Gastroesophageal sphincter (tissue), 4 donors: ENCODE measurements at places on chromosomes 7 and 10. TPM values are rescaled to one million over a fixed set of nuclear protein-coding genes. Genes with fewer than 3 reads are reported as not detected.

ADCYAP1R1 gene
- 28.2 TPM for total RNA-seq

OR2A5 gene
- total RNA-seq: not detected

DAGLB gene
- total RNA-seq: 6.7 TPM

GRCh38 chr7:12609561-12609960 is 39.0 kb downstream of the SCIN start:
- no peak for ATAC-seq

- peak; percentile 35 for ATAC-seq
Measured at GRCh38 chr10:42933448-42934340, 143.2 kb upstream of the RET start.

DNA sequence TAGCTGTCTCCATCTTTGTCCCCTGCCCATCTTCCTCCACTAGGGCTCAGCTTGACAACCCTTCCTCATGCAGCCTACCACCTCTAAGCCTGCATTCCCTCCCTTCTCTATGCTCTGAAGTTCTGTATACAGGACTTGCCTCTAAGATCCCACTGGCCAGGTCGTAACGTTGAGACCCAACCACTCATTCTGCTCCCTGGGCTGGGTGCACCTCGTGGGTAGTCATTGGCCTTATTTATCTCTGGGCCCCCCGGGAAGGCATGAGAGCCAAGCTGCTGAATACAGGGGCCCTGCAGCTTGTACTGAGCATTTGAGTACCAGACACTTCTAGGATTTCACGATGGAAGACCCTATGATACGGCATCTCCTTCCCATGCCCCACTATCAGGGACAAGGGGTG is 31.2 kb downstream of the MYL10 start:
- no peak for ATAC-seq

TRIL gene
- 3.9 TPM for total RNA-seq

DGKB gene
- total RNA-seq: 32.4 TPM

DNA sequence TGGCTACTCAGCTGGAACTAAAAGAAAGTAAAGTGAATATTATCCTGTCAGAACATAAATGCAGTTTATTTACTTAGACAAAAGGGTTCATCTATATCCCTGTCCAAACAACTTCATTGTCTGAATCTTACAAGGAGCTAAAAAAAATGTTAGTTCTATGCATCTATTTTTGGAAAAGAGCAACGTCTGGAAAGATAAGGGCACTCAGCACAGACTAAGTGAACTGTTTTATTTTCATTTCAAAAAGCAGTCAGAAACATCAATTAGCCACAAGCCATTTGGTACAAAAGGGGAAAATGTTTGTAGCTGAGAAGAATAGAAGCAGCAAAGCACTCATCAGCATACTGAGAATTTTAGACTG is 245.5 kb downstream of the FOXP2 start:
- ATAC-seq: no peak

DNA sequence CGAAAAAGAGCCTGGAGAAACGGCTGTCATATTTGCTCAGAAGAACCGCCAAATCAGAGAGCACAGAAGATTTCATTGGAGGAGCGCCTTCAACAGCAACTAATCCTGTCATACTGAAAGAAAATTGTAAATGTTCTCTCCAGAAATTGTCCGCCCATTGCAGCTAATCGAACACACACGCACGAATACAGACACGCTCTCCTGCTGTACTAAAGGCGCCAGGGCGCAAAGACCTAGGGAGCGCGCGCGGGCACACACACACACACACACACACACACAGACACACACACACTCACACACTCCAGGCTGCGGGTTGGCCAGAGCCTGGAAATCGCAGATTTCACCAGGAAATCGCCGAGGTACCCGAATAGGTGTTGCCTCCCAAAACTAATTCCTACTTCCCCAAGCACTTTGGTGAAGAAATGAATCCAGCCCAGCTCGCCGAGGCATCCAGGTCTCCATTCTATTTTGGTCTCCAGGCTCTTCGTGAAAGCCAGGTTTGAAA is at the start of gene CHRM2:
CHRM2 (plus strand) TSS at position 157 of the 505 bp plus-strand sequence. CDS start 146,214 bp downstream, outside the sequence.
- no peak for ATAC-seq

GPR26 gene
- total RNA-seq: not detected

- no peak for ATAC-seq
Measured at GRCh38 chr7:106693677-106694353, 32.9 kb upstream of the CCDC71L start.

PEX1 gene
- total RNA-seq: 20.1 TPM

DNA sequence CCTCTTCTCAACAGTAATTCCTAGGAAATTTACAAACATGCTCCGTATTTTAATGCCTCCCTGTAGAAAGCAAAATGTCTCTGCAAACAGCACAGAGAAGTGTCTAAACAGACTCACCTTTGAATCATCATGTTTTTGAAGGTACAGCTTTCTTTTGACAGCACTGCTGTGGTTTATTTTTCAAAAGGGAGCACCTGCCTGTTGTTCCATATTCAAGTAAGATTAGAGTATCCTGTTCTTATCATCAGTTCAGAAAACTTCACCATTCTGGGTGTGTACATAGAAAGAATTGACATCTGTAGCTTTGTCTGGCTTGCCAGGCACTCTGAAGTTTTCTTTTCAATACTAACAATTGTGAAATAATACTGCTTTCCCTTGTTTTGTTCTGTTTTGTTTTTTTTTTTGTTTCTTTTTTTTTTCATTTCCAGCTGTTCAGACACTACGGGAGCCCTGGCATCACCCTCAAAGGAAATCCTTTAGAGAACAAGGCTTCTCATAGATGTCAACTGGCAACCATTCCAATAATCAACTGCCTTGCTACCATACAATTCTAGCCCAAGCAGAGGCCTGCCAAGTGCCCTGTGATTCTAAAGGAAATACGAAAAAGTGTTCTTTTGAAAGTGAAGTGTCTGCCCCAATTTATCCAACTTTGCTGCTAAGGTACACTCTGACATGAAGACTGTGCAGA is 275.9 kb downstream of the PRPF18 start:
- no peak for ATAC-seq

GRCh38 chr10:98795467-98795866 is 348.7 kb upstream of the HPS1 start:
- ATAC-seq: no peak

OR13A1 gene
- not detected for total RNA-seq

DNA sequence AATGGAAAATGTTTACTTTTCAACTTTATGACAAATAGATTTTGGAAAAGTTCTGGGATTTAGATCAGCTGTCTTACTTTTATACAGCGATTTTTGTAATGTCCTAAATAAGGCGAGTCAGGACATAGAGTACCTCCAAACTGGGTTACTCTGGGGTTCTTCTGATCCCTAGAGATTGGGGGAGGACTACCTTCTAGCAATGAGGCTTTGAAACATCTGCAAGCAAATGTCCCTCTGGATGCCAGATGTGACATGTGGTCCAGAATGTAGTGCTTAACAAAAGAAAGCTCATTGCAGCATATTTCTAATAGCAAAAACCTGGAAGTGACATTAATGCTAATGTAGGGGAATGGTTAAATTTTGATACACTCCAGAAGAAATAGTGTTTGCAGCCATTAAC is 36.1 kb downstream of the ABRAXAS2 start:
- peak; percentile 83 for ATAC-seq

GRCh38 chr7:151993977-151994676 is 31.3 kb upstream of the GALNT11 start:
- no peak for ATAC-seq

DNA sequence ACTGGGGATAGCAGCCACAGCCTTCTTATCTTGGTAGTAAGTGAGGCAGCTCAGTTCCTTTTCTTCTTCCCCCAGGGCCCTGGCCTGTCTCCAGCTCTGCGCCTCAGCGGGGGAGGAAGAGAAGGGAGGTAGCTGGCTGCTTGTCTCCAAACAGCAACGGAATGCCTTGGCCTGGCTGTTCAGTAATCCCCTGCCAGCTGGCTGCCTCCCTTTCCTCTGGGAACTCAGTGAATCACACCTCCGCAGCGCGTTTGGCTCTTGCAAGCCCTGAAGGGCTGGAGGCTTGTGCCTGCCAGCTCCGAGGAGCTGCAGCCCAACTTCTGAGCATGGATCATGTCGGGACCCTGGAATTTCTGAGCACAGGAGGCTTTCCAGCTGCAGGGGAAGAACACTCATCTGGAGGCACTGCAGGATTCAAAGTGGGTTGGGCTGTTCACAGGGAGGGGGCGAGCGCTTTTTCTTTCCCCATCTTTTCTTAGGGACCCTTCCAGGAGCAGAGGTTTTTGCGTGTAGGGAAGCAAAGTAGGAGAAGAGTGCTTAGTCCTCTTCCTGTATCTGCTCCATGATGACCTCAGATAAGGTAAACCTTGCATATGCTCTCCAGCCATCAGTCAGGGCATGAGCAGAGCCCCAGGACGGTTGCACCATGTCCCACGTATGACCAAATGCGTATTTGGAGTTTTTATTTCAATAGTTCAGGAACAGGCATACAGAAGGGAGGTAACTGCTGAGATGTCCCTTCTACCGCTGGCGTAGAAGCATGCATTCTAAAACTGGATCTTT is 253.2 kb upstream of the INHBA start:
- peak; percentile 96 for ATAC-seq

DNA sequence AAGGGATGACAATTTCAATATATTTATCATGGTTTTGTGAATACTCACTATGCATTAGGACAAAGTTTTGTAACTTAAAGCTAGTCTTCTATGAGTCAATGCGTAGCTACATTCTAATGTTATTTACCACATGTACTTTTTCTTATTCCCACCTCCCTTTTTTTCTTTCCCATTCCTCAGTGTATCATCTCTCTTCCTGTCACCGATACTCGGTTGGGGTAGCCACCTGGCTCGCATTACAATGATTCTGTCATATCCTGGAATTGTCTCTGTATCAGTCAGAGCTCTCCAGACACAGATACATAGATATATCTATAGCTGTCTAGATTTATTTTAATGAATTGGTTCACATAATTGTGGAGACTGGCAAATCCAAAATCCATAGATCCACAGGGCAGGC is 9.8 kb upstream of the RALA start:
- no peak for ATAC-seq

GRCh38 chr7:74220229-74220628 is 10.4 kb downstream of the LAT2 start:
- no peak for ATAC-seq

DNA sequence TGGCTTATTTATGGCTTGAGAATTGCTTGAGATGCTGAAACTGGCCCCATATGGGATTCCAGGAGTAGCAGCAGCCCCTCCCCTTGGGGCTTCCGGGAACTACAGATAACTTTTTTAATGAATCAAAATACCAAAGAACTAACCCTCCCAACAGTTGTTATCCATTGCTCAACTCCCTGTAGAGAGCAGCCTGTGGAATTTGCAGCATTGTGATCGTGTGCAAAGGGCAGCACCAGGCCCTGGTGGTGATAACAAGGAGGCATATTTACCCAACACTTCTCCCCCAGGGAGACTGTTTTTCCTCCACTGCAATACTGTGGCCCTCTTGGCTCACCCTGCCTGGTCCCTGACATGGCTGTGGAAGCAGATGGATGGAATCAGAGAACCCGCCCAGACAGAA is 196.2 kb downstream of the PLXNA4 start:
- peak; percentile 80 for ATAC-seq

SFR1 gene
- 9.0 TPM for total RNA-seq

- ATAC-seq: no peak
Measured at GRCh38 chr7:19248681-19249080, 103.5 kb upstream of the FERD3L start.

- no peak for ATAC-seq
Measured at GRCh38 chr7:30776971-30777370, 5.8 kb downstream of the MINDY4 start.

SLC39A12 gene
- not detected for total RNA-seq

- no peak for ATAC-seq
Measured at GRCh38 chr10:104297697-104298660, 29.0 kb downstream of the GSTO2 start.

SOSTDC1 gene
- 3.4 TPM for total RNA-seq

GRCh38 chr7:31692871-31693270 is 5.9 kb downstream of the PPP1R17 start:
- ATAC-seq: no peak

AFAP1L2 gene
- total RNA-seq: 29.5 TPM

SLC35G1 gene
- total RNA-seq: 4.6 TPM

DNA sequence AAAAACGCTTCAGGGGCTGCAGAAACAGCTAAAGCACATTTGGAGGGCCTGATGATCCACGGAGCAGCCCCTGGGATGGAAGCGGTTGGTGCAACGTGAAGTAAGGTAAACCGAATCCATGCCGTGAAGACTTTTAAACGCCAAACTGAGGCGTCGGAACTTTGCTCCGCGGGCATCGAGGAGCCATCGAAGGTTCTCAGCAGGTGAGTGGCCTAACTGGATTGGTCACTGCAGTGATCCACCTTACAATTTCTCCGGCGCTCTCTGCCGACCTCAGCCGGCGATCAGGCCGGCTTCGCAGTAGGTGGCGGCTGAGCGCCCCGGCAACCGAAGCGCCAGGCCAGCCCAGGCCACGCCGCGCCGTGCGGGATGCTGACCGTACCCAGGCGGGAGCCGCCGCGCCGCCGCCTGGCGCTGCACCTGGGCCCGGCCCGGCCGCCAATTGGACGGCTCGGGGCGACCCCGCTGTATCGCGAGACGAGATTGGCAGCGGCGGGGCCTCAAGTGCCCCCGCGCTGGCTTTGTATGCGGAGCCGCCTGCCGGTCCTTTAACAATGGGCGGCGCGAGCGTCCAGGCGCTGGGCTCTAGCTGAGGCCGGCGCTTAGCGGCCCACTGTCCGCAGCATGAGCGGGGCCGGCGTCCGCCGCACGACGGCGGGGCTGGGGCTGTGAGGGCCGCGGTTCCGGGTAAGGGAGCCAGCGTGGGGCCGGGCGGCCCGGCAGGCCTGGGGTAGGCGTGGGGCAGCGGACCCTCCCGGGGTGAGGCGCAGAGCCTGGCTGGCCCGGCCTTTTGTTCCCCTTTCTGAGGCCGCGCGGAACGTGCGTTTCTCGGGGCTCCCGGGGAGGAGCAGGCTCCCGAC is at the start of gene CCNJ:
CCNJ (plus strand) TSS at position 551 of the 860 bp plus-strand sequence. CDS start 811 bp downstream, outside the sequence.
- peak; percentile 96 for ATAC-seq

GRCh38 chr10:69474742-69475432 is 23.6 kb downstream of the TSPAN15 start:
- ATAC-seq: peak; percentile 73

DNA sequence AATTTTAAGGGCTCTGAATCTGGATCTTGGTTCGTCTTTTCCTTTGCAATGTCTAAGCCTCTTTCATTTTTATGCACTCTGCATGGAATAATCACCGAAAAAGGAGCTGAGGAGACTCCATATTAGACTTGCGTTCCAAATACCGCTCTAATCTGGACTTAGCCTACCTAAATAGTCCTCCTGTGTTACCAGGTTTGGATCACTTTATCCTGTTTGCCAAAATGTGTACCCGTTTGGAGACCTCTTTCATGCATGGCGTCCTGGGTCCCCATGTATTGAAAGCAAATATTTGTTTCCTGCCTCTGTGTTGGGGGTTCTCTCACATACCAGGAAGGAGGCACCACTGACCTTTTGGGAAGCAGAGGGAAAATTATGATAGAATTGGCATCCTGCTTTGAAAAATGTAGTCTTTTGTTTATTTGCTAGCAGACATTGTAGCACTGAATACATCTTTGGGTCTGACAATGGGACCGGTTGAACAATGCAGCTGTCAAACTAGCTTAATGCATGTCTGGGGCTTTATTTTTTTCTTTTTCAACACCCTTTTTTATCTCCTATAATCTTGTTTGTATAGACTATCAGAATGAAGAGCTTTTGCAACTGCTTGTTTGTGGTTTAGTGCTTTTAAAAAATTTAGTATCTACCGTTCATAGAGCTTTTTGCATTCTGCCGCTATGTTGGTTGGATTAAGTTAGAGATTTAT is 11.8 kb upstream of the CELF2 start:
- ATAC-seq: no peak

GRCh38 chr7:42227541-42227935 is 9.5 kb downstream of the GLI3 start:
- ATAC-seq: no peak
